ENCODE measurements at places on chromosomes 7 and 10.

- DNase-seq, result no peak
Measured at GRCh38 chr7:6420680-6421079, 27.1 kb downstream of the DAGLB start.

- no peak for DNase-seq
Measured at GRCh38 chr10:44244745-44245600, 139.9 kb downstream of the CXCL12 start.

- DNase-seq, result no peak
Measured at GRCh38 chr10:97608991-97609561, 19.6 kb downstream of the C10orf62 start.

- DNase-seq, result no peak
Measured at GRCh38 chr7:42858570-42858969, 53.3 kb downstream of the C7orf25 start.

GRCh38 chr7:18900236-18900635 is 217.2 kb downstream of the TWIST1 start:
- no peak for DNase-seq

DNA sequence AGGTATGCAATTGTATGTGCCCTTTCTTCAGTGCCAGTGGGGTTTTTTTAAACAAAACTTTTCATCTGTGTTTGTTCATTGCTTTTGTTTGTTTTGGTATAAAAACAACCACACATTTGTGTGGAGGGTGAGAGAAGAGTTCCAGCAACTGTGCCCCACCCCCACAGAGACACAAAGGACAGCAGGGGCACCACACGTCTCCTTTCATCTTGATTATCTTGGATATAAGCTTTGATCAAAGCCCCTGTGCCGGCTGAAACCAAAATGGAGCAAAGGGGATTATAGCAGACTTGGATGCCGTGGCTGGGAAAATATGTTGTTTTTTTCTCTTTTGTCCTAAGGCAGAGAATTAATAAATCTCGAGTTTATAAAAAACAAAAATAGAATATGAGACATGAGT is 111.8 kb upstream of the RSU1 start:
- DNase-seq, result no peak

- DNase-seq, result no peak
Measured at GRCh38 chr7:1505731-1506550, 1.8 kb upstream of the INTS1 start.

DNA sequence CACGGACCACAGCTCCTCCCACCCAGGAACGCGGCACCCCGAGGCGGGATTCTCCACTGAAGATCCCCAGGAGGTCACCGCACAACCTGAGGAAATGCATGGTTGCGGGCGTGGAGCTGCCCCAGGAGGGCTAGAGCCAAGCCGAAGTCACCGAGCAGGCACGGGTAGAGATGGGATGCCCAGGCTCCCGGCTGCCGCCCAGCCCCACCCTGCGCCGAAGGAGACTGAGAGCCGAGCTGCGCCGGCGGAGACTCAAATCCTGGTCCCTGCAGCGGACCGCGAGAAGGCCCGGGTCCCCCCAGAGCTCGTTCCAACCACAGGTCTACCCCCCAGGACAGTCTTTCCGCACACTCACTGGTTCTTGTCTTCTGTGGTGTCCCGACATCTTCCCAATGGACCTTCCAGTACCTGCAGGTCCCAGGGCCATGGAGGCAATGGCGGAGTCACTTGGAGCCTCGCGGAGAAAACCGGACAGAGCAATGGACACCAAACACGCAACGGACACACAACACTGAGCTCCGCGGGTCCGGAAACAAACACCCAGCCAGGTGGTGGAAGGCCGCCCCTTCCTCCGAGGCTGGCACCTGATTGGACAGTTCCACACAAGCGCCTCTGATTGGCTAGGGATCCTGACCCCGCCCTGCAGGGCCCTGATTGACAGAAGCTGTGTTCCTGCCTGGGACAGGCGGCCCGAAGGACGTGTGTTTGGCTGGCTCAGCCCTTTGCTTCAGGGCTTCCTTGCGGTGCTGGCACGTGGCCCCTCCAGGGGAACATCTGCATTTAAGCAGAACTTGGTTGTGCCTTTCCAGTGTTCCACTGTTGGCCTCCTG is 331.9 kb upstream of the NUPR2 start:
- no peak for DNase-seq

- DNase-seq, result no peak
Measured at GRCh38 chr7:12623885-12624498, 53.5 kb downstream of the SCIN start.

GRCh38 chr7:15130666-15131541 is 228.4 kb upstream of the DGKB start:
- no peak for DNase-seq

DNA sequence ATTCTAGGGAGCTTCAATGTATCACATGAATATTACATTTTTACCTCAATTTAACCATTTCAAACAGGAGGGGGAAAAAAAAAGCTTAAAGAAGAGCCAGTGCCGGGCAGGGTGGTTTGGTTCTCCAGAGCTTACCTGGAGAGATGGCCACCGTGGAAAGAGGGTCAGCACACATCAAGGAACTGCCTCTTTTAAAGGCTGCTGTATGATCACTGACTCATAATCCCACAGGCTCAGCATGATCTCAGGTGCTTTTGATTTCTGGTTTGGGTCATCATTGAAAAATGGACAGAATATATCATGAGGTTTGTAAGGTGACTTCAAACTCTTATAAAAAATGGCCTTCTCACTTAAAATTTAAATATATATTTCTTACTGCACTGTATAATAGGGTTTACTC is 67.5 kb upstream of the MDFIC start:
- no peak for DNase-seq

DNA sequence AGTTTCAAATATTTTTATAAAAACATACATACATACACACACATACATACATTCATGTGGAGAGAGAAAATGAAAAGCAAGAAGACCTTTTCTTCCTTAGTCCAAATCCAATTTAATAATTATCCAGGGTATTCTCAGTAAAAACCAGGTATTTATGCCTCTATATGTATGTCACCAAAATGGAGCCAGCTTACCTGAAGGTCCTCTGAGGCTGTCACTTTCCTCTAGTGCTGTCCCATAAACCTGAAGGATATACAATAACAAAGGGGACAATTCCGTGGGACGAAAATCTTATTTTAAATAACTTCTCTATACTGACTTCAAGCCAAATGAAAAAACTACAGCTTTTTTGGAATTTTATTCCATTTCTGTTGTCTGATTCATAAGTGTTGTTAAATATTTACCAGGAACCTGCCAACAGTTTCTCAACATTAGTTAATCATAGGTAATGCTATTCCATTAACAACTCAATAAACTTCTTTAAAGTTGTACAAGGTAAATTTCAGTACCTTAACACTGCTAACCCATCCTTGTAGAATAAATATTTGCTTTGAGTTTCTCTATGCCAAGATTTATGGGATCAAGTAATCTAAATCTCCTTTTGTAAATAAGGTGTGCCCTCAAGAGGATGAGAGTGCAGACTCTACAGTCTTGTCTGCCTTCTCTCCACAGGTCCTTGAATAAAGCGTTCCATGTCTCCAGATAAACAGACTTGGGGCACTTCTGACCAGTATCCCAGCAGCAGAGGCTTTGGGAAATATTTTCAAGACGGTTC is 260.3 kb downstream of the AHR start:
- no peak for DNase-seq

DNA sequence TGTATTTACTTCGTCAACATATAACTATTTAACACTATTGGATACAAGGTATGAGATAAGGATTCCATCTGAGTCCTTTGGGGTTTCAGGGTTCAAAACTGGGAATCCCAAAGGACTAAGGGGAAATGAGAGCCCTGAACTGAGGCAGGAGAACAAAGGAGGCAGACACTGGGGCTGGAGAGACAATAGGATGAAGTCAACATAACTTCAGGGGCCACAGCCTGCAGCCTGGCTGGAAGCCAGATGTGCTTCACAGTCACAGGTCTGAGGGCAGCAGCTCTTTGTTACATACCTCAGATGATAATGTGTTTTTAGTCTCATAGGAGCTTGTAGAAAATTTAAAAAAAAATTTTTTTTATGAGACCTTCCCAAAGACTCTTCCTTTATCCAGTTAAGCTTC is 73.3 kb downstream of the NRF1 start:
- no peak for DNase-seq

GRCh38 chr10:102649797-102650654 is 5.7 kb downstream of the TRIM8 start:
- no peak for DNase-seq

- DNase-seq, result no peak
Measured at GRCh38 chr10:88095223-88095721, 231.8 kb downstream of the PTEN start.
